Stimulated activated CD8-positive, alpha-beta memory T cell treated with anti-CD3 and anti-CD28 coated beads, Interleukin-2, amount 100 ng/mL, for 1 hour (primary cell): ENCODE measurements at places on chromosomes 5 and 9.

GRCh38 chr5:36279054-36279698 is 22.5 kb downstream of the RANBP3L start:
- DNase-seq: no peak

GRCh38 chr9:35763803-35764202 is 9.7 kb upstream of the MSMP start:
- DNase-seq: no peak

DNA sequence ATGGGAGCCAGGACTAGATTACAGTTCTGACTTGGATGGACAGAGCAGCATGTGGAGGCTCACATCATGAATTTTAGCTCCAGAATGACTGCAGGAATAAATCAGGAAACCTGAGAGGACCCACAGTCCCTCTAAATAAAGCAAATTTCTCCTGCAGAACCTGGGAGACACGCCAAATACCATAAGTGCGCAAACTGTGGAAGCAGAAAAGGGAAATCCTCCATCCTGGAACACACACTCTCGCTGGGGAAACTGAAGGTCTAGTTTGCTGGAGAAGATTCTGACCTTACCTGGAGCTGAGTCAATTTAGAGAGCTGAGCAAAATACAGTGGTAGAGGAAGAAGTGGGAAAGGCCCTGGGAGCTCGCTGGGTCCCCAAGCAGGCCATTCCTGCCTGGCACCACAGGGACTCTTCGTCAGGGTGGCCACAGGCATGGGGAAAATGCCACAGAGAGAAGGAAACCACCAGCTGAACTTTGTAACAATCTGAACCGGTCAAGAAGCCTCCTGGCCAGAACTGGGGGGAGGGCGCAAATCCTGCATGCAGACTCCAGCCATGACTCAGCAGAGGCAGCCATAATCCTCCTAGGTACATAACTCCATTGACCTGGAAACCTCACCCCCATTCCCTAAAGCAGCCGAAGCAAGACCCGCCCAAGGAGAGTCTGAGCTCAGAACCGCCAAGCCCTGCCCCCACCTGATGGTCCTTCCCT is 390.9 kb downstream of the LRRC70 start:
- no peak for DNase-seq

DNA sequence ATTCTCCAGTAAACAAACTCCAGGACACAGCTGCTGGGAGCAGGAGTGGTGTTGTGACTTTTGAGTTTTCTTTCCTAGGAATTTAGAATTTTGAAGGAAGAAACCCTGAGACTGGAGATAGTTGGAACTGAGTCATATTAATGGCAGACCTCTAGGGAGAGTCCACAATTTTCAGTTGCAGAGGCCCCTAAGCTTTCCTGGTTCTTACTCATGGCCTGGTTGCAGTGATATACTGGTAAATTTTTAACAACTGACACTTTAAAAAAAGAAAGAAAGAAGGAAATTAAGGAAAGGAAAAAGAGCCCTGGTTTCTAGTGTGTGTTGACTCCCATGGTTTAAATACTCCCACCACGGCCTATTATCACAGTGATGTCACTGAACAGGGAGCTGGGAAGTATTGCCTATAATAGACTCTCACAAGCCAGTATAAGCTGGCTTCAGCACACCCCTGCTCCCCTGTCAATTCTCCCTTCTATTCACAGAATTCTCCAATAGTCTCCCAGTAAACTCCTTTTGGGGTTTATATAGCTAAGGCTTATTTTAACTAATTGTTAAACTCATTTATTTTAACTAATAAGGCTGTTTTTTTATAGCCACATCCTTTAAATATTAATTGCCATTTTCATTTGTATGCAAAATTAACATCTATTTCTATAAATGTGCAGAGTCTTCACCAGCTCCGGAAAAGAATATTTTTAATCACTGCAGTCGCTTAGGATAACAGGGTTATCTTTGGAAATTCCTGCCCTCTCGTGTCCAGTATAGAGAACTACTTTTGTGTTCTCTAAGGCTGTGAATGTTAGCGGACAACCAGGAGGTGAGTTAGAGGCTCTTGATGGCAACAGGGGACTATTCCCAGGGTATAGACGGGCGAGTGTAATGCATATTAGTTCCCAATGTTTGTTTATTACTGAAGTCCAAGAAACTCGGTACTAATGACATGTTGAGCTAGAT is 59.7 kb downstream of the GGTA1 start:
- DNase-seq: no peak

GRCh38 chr5:165459232-165459631 is 1953.8 kb downstream of the MAT2B start:
- DNase-seq: no peak

- DNase-seq: no peak
Measured at GRCh38 chr5:15391704-15392397, 108.1 kb upstream of the FBXL7 start.

DNA sequence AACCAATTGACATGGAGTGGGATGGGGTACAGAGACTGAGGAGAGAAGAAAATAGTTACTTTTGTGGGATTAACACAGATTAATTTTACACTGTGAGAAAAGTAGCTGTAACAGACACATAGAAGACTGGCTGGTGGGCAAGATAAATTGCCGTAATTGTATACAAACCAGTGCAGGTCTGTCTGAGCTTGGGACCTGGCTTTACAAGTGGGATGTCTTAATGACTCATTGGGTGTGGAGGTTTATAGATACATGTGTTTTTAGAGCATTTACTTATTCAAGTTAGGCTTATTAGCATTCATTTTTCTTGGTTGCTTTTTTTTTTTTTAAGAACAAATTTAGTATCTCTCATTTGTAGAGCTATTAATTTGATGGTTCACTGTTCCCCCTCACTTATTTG is 37.5 kb downstream of the SLC44A1 start:
- DNase-seq: no peak

GRCh38 chr5:72388646-72389045 is 68.5 kb downstream of the PTCD2 start:
- DNase-seq: no peak

GRCh38 chr9:86494644-86495111 is 140.5 kb upstream of the TUT7 start:
- no peak for DNase-seq

DNA sequence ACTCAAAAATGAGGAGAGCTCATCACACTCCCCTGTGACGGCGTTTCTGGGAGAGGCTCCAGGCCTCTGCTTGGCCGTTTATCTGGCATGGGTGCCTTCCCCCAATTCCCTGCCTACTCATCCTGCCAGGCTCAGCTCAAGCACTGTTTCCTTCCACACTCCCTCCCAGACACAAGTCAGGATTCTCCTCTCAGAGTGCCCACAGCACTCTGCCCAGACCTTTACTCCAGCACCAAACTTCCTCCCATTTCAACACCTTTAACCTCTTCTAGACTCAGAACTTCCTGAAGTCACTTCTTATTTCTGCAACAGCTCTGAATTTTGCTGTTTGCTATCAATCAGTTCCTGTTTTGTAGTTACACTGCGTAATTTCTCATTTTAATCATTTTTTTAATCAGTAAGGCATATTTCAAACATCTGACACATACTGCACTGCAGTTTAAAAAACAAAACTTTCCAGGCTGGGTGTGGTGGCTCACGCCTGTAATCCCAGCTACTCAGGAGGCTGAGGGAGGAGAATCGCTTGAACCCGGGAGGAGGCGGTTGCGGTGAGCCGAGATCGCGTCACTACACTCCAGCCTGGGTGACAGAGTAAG is 16.0 kb downstream of the TRMO start:
- DNase-seq: no peak

DNA sequence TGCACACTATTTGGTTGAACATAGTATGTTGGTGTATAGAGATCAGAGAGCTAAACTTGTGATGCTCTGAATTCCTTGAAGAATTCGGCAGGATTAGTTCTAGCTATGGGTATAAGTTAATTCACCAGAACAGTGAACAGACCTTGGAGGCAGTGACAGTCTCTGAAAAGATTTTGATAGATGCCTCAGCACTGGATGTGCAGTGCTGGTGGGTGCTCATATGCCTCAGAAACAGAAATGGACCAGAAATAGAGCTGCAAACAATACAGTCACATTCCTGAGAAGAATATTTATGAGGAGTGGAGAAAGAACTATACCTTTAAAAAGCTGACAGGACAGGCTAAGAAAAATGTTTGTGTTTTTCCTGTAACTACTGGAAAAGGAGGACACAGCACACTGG is 747.7 kb downstream of the KCTD16 start:
- no peak for DNase-seq

DNA sequence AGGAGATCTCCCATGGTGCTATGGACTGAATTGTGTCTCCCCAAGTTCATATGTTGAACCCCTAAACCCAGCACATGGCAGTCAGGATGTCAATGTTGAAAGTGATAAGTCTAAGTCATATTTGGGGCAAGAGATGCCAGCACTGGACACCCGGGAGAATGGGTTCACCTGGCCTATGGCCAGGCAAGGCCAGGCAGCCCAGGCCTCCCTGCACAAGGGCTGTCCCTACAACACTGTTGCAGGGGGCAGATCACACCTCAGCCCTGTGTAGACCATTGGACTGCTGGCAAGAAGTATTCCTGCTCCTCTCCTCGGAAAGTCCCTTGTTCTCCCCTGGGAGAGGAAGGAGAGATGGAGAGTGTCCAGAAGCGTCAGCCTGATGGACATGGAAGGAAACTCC is 240.5 kb downstream of the GADD45G start:
- DNase-seq: no peak

DNA sequence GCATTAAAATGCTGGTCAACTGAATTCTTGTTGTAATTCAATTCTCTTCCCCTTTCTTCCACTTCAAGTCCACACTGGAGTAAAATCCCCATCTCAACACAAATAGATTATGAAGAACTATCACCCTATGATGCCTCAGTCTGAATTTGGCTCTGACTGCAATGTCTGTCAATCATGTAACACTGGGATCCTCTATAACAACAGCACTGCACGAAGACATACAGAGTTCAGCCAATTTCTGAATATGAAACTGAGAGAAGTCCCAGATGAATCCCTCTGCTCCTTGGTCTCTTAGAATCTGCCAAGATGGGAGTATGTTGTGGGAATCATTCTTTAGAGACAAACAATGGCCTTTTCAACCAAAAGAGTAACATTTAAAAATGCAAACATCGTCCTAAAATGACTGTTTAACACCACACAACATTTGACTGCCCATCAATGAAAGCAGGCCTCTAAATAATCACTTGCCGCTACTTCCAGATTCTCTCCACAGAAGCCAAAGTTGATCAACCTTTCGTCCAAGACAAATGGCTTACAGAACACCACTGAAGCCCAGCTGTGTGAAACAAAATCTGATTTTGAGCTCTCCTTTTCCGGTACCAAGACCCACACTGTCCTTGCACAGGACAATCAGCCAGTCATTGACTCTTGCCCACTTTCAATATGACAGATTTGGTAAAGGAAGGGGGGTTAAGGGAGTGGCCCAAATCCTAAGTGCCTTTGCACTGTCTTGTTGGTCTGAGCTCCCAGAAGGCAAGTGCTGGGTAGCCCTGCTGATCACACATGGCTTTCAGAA is 258.0 kb downstream of the EBF1 start:
- no peak for DNase-seq

- DNase-seq: no peak
Measured at GRCh38 chr9:33404788-33405362, 2.5 kb upstream of the AQP7 start.

- no peak for DNase-seq
Measured at GRCh38 chr9:33351547-33351946, 50.8 kb downstream of the AQP7 start.

- no peak for DNase-seq
Measured at GRCh38 chr5:73188764-73189531, 16.0 kb downstream of the TMEM174 start.

GRCh38 chr5:159343295-159344094 is 13.2 kb upstream of the IL12B start:
- no peak for DNase-seq

DNA sequence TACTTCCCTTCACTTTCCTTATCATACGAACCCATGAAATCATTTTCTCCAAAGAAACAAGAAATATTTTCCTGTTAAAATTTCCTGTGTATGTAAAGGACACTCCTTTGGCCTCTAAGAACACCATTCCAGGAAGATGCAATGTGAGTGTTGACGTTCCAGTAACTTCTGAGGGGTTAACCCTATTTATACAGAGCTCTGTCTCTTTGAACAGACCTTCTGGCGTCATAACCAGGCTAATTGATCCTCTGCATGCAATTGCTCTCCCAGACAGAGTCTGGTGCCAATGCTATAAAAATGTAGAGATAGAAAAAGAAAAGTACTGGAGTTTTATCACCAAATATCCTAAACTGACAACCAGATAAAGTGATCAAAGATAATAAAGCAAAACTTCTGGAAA is 218.5 kb downstream of the TLE1 start:
- no peak for DNase-seq

DNA sequence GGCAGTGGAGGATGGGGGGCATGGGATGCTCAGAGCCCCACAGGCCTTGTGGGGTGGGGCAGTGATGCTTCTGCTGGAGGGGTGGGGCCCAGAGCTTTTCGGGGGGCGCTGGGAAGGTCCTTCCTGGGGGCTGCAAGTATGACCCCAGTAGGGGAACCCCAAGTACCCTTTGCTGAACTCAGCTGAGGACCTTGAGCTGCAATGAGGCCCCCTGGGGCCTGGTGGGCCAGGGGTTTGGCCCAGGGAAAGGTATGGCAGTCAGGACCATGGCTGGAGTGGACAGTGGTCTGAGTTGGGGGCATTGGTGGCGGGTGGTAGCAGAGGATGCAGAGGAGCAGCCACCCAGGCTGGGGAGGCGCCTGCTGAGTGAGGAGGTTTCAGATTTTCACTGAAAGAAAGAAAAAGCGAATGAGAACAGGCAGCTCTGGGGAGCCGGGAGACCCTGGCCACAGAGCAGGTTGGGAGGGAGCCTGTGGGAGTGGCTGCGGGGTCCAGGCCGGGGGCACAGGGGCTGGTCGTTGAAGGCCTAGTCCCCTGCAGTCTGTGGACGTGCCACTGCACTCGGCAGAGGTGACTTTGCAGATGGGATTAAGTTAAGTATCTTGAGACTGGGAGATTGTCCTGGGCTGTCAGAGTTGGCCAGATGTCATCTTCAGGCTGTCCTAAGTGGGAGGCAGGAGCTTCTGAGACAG is 19.2 kb downstream of the WNK2 start:
- no peak for DNase-seq

DNA sequence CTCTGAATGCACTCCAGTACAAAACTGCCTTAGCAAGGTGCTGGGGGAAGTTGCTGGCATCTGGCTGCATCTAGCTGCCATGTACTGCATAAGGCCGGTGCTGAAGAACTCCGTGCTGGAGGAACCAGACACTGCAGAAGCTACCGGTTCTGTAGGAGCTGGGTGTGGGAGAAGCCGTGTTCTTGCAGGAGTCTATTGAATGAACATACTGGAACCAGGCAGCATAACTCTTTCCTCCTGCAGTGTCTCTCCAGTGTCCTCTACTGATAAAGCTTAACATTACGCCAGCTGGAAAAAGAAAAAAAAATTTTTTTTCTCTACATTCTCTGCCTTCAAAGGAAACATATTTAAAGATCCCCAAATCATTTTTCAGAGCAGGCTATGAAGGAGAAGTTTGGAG is 38.5 kb downstream of the VPS13A start:
- no peak for DNase-seq

DNA sequence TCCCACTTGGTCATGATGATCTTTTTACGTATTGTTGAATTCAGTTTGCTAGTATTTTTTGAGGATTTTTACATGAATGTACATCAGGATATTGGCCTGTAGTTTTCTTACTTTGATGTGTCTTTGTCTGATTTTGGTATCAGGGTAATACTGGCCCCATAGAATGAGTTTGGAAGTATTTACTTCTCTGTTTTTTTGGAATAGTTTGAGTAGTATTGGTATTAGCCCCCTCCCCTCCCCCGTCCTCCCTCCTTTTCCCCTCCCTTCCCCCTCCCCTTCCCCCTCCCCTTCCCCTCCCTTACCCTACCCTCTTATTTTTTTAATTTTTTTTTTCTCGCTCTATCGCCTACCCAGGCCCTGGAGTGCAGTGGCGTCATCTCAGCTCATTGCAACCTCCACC is 10.3 kb downstream of the CDK7 start:
- DNase-seq: no peak

GRCh38 chr5:80411589-80412219 is 3.8 kb downstream of the ZFYVE16 start:
- DNase-seq: no peak
